ENCODE measurements at places on chromosomes 16 and 17.

DNA sequence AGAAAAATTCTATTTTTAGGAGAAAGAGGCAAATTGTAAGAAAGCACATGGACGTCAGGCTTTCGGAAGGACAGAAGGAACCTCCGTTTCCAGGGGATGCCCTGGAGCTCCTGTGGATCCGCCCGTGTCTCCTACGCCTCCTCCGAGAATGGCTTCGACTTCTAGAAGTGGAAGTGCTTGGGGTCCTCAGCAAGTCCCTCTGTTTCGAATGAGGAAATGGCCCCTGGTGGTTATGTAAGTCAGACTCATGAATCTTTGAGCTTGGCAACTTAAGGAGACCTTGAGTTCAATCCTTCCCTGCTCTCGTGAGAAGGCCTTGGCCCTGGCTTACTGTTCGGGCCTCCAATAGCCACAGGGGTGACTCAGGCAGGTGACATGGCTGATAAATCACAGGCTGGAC, 38.9 kb downstream of the COX4I1 start:
- peak; percentile 11 for DNase-seq

DNA sequence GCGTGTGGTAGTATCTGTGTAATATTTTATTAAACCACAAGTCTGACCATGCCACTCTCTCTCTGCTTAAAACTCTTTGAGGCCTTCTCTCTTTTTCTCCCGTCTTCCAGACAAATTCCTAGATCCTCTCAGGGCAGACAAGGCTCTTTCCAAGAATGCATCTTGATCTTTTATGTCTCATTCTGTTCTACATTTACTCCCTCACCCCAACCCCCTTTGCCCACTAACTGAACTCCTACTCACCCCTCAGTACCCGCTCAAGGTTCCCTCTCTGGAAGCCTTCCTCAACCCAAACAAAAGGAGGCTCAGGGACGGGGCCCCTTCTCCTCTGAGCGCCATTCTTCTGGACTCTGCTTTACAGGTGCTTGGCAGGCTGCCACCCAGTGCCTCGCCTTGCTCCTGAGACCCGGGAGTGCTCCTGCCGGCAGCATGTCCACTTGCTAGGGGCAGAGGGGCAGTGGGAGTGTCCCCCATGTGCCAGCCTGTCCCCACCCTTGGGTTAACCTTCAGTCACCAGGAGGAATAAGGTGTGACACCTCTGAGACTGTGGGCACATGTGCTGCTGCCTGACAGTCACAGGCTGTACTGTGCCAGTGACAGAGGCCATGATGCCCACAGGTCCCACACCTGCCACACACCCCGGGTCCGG, 9.2 kb downstream of the SLC13A2 start:
- DNase-seq = no peak

GRCh38 chr17:77592106-77592865, 366.2 kb upstream of the TNRC6C start:
- DNase-seq = no peak

DNA sequence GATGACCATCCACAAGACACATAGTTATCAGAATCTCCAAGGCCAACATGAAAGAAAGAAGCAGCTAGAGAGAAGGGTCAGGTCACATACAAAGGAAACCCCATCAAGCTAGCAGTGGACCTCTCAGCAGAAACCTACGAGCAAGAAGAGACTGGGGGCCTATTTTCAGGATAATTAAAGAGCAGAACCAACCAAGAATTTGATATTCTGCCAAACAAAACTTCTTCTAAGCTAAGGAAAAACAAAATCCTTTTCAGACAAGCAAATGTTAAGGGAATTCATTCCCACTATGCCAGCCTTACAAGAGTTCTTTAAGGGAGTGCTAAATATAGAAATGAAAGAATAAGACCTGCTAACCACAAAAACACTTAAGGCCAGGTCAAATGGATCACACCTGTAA, 47.8 kb downstream of the ITFG1 start:
- no peak for DNase-seq

GRCh38 chr17:68592009-68592408, 9.2 kb downstream of the FAM20A start:
- DNase-seq = no peak

GRCh38 chr17:19372866-19373504, 5.3 kb upstream of the MAPK7 start:
- DNase-seq = no peak

DNA sequence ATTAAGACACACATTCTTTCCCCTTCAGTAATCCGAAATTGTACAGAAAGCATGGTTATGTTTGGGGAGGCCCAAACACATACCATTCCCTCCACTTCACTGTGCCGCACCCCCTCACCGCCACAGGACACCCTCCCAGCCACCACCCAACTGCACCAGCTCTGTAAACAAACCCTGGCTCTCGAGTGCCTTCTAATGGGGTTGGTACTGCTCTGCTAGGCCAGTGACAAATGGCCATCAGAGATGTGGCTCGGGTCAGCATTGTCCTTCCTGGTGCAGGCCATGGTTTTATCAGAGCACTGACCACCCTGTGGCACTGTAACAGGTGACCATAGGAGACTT, 24.0 kb upstream of the SREBF1 start:
- DNase-seq = no peak

GRCh38 chr17:77874303-77875050, 84.0 kb upstream of the TNRC6C start:
- no peak for DNase-seq

GRCh38 chr17:73357318-73357717, 45.5 kb upstream of the CDC42EP4 start:
- no peak for DNase-seq

DNA sequence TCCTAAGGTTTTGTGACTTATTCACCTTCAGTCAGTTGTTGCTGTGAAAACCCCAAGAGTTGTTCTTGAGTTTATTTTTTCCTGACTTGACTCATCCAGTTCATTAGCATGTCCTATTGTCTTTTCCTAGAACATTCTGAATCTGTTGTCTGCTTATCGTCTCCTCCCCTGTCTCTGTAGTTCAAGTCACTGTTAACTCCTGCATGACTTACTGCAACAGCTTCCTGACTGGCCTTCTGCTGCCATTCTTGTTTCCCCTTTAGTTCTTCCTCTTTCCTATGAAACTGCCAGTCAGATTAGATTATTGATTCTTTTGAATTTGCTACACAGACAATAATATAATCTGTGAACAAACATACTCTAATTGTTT, 161.5 kb downstream of the FTO start:
- DNase-seq = no peak

DNA sequence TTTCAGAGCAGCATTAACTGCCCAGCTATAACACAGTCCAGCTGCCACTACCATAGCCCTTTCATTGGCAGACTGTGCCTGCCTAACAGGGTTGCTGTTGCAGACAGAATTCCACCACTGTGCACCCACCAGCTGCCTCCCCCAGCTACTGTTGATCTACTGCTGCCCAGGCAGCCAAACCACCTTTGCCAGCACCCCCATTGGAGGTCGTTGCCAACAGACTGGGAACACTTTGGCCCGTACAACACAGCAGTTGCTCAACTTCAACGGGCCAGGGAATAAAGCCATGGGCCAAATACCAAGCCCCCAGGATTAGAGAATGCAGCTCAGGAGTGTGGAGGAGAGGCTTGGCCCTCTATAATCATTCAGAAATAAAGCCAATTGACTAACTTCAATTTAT, 473.6 kb downstream of the CDH11 start:
- no peak for DNase-seq

DNA sequence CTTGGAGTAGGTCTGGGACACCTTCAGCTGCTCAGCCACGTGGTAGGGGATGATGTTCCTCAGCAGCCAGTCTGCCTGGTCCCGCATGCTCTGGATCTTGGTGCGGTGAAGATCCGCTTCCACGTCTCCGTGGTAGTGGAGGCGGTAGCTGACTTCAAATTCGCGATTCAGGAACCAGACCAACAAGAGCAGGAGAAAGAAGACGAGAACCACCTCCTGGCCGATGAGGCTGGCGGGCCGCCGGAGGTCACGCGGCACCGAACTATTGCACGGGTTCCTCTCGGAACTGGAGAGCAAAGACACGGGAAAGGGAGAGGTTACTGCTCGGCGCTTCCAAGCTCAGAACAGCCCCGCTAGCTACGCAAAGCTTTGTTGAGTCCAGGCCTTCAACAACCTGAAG, 86.2 kb upstream of the CREBBP start:
- DNase-seq = no peak

- no peak for DNase-seq
These were observed 138.6 kb downstream of the CDH11 start for GRCh38 chr16:64983231-64983630.

DNA sequence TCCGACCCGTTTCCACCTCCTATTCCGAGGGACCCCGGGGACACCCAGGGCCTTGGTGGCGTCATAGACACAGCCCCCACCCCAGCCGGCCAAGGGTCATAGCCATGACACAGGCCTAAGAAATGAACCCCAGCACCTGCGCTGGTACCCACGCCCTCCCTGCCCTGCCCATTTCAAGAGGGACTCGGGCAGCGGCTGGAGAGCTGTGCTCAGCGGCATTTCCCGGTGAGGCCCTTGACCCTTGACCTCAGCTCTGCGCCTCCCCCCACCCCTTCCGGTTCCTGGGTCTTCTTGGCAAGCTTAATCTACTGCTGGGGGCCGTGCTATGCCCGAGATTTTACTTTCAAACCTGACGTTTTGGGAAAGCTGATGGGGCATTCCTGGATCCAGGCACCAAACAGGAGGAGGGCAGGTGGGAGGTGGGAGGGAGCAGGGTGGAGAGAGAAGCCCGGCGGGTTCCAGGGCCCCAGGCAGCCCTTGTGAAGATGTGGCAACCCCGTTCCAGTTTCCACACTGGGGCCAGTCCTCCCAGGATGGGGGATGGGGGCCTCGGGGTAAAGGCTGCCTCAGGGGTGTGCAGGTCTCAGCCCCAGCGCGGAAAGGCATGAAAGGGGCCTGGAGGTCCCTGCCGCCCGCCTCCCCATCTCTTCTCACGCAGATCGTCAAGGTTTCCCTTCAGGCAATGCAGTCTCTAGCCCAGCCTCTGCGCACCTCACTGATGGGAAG, at the start of gene SLC22A31:
Gene SLC22A31 (minus strand): TSS at position 414 of the 726 bp plus-strand sequence. CDS start 36 bp downstream, at position 378.
- DNase-seq = no peak
